ENCODE measurements at places on chromosomes 16 and 17. TPM values are rescaled to one million over a fixed set of nuclear protein-coding genes. Genes with fewer than 3 reads are reported as not detected.

- no peaks in the 10 kb centered on the region for H3K36me3 ChIP-seq
- no peak overlapping the region for H3K4me3 ChIP-seq
- H3K27ac ChIP-seq = no peak overlapping the region
- H3K27me3 ChIP-seq = no peaks in the 10 kb centered on the region
- peaks cover 23% of the 10 kb centered on the region for H3K4me1 ChIP-seq
These were observed 30.8 kb downstream of the ADCY9 start for GRCh38 chr16:4085405-4085970.

GRCh38 chr16:30899794-30900193 lies 3.4 kb downstream of the CTF1 start:
- no peak for DNase-seq
- H3K36me3 ChIP-seq = peaks cover 5% of the 10 kb centered on the region
- H3K4me1 ChIP-seq = peaks cover 34% of the 10 kb centered on the region
- no peak overlapping the region for H3K27ac ChIP-seq
- H3K27me3 ChIP-seq = no peaks in the 10 kb centered on the region

GRCh38 chr16:53773150-53773846 lies 69.3 kb downstream of the FTO start:
- no peaks in the 10 kb centered on the region for H3K36me3 ChIP-seq
- peaks cover 21% of the 10 kb centered on the region for H3K4me1 ChIP-seq
- H3K27ac ChIP-seq = no peak overlapping the region
- H3K27me3 ChIP-seq = no peaks in the 10 kb centered on the region
- DNase-seq = no peak

DNA sequence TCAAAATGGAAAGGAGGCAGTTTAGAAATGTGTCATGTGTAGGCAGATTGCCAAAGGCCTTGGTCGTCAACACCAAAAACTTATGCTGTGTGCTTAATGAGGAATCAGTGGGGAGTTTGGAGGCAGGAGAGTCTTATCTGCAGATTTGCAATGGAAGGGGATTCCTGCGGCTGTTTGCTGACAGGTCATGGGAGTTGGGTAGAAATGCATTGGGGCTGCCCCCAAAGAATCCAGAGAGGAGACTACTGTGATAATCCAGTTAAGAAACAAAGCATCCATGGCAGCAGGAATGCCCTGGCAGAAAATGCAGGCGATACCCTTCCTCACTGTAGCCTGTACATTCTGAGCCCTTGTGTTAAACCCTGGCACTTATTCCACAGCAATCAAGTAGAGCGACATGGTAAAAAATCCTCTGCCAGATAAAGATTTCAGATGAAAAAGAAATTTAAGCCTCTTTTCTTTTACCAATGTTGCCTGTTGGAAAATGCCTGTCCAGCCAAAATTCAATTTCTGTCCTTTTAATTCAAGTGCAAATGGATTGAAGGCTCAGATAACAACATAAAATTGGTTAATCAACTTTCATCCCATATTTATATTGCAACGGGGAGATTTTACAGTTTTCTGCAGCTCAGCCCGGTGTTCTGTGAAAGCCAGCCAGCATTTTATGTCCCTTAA lies 491.0 kb upstream of the CDH5 start:
- no peak for DNase-seq
- no peak overlapping the region for H3K27ac ChIP-seq
- H3K36me3 ChIP-seq = no peaks in the 10 kb centered on the region
- no peak overlapping the region for H3K4me3 ChIP-seq

GRCh38 chr16:70253291-70254106 lies 1.8 kb upstream of the EXOSC6 start:
- H3K4me1 ChIP-seq = peaks cover 8% of the 10 kb centered on the region
- no peaks in the 10 kb centered on the region for H3K36me3 ChIP-seq
- H3K27ac ChIP-seq = no peak overlapping the region
- DNase-seq = no peak
- no peak overlapping the region for H3K4me3 ChIP-seq

Gene CES4A
- total RNA-seq = 6.5 TPM

GRCh38 chr16:19001788-19002187 lies 18.1 kb downstream of the TMC7 start:
- H3K4me1 ChIP-seq = peaks cover 3% of the 10 kb centered on the region
- DNase-seq = no peak
- no peaks in the 10 kb centered on the region for H3K36me3 ChIP-seq
- no peak overlapping the region for H3K27ac ChIP-seq
- H3K27me3 ChIP-seq = peaks cover 3% of the 10 kb centered on the region

DNA sequence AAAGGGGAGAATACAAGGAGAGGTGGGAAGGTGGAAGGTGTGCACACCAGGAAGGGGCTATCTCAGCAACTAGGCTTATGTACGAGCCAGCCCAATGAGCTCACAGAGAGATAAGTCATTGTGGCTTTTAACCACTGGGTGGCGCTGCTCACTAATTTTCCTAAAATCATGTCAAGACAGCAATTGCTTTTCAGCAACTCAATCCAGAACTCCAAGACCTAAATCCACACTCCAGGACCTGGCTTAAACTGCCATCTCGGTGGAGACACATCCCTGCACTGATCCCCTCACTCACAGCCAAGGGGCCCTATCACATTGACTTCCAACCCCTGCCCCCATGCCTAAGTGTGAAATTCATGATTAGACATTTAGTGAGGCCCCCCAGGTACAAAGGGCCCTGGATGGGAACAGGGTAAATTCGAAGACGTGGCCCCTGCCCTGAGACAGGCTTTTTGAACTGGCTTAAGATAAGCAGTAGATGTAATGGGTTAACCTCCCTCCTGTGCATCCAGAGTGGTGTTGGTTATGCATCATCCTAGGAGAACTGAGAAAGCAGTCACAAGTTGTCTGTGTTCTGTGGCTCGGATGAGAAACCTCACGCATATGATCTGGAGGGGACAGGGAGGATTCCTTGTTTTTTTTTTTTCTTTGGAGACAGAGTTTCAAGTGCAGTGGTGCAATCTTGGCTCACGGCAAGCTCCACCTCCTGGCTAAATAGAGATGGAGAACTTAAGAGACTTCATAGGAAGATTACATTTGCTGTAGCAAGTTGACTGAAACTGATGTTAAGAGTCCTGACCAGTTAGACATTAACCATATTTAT lies 11.5 kb downstream of the CCL16 start:
- peak overlapping the region; percentile 50 for H3K27ac ChIP-seq
- H3K4me3 ChIP-seq = no peak overlapping the region

GRCh38 chr16:86642087-86642486 lies 63.7 kb downstream of the FOXL1 start:
- no peaks in the 10 kb centered on the region for H3K4me1 ChIP-seq
- H3K27ac ChIP-seq = no peak overlapping the region
- H3K27me3 ChIP-seq = peaks cover 7% of the 10 kb centered on the region
- no peaks in the 10 kb centered on the region for H3K36me3 ChIP-seq
- no peak overlapping the region for H3K4me3 ChIP-seq

Gene CARD14
- not detected for total RNA-seq

DNA sequence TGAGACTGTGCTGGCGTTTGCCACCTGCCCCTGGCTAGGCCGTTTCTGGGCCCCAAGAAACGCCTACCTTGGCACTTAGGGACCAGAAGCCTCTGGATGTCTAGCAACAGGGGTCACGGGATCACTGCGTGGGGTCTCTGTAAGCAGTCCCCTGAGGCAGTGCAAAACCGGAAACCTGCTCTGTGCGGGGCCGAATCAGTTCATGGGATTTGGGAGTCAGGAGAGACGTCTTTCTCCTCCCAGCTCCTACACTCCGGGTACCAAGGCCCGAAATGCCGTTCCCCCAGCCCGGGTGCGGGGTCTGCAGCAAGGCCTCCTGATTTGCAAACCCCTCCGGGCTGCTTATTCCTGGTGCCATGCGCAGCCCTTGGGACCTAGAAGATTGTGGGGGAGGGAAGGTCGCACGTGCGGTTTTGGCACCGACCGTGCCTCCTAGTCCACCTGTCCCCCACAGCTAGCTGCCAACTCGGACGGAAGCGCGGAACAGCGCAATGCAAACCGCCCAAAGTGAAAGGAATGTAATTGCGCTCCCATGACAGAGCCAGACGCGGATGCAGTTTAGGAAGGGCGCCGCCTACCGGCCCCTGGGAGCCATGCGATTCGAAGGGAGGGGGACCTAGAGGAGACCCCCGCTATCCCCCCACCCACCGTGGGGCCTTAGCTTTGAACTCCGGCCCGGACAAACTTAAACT lies 6.5 kb downstream of the IRX5 start:
- no peak for DNase-seq
- no peaks in the 10 kb centered on the region for H3K36me3 ChIP-seq
- H3K27me3 ChIP-seq = peaks cover 48% of the 10 kb centered on the region

- DNase-seq = no peak
- H3K4me3 ChIP-seq = no peak overlapping the region
- no peak overlapping the region for H3K27ac ChIP-seq
- H3K4me1 ChIP-seq = no peaks in the 10 kb centered on the region
- no peaks in the 10 kb centered on the region for H3K36me3 ChIP-seq
These were observed 14.3 kb downstream of the LRRC75A start for GRCh38 chr17:16477666-16478065.

GRCh38 chr17:49990921-49991320 lies 4.1 kb downstream of the DLX3 start:
- no peak overlapping the region for H3K4me3 ChIP-seq
- H3K27ac ChIP-seq = no peak overlapping the region
- no peak for DNase-seq
- peaks cover 19% of the 10 kb centered on the region for H3K4me1 ChIP-seq
- H3K27me3 ChIP-seq = peaks cover 52% of the 10 kb centered on the region

Gene MSL1
- 79.8 TPM for total RNA-seq

GRCh38 chr17:47987240-47987835 lies 16.4 kb downstream of the CDK5RAP3 start:
- no peak overlapping the region for H3K4me3 ChIP-seq
- H3K4me1 ChIP-seq = peaks cover 21% of the 10 kb centered on the region
- H3K27ac ChIP-seq = no peak overlapping the region
- no peaks in the 10 kb centered on the region for H3K27me3 ChIP-seq
- DNase-seq = no peak

Gene TMEM106A
- total RNA-seq = 18.2 TPM

GRCh38 chr17:78197147-78197832 lies 10.1 kb downstream of the AFMID start:
- H3K4me3 ChIP-seq = no peak overlapping the region
- no peaks in the 10 kb centered on the region for H3K27me3 ChIP-seq
- no peaks in the 10 kb centered on the region for H3K36me3 ChIP-seq
- peaks cover 8% of the 10 kb centered on the region for H3K4me1 ChIP-seq

GRCh38 chr16:89922477-89922883 lies 662 bp upstream of the TUBB3 start:
- H3K27me3 ChIP-seq = peaks cover 12% of the 10 kb centered on the region
- DNase-seq = peak; percentile 75
- peaks cover 24% of the 10 kb centered on the region for H3K4me1 ChIP-seq
- H3K4me3 ChIP-seq = peak overlapping the region; percentile 90
- H3K36me3 ChIP-seq = no peaks in the 10 kb centered on the region

GRCh38 chr17:38469875-38470274 lies 41.6 kb downstream of the ARHGAP23 start:
- H3K4me3 ChIP-seq = no peak overlapping the region
- H3K36me3 ChIP-seq = no peaks in the 10 kb centered on the region
- H3K27me3 ChIP-seq = no peaks in the 10 kb centered on the region

DNA sequence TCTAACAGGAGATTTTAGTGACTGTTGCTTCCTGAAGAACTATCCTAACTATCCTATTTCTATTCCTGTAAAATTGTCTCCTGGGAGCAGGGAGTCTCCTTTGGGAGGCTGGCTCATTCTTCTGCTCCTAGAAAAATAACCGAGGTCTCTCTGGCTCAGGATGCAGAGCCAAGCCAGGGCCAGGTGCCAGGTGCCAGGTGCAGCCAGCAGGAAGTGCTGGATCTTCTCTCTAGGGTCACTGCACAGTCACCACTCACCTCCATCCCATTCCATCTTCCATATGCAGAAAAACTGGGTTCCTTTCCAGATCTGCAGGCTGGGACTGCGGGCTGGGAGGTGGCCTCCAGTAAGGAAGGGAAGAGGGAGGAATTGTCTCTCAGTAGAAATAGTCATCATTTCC lies 3.8 kb upstream of the TMC7 start:
- H3K36me3 ChIP-seq = no peaks in the 10 kb centered on the region
- H3K27me3 ChIP-seq = peaks cover 27% of the 10 kb centered on the region
- no peaks in the 10 kb centered on the region for H3K4me1 ChIP-seq
- no peak overlapping the region for H3K4me3 ChIP-seq
- DNase-seq = no peak

GRCh38 chr17:36629252-36629847 lies 28.0 kb downstream of the MRM1 start:
- H3K4me1 ChIP-seq = no peaks in the 10 kb centered on the region
- no peaks in the 10 kb centered on the region for H3K36me3 ChIP-seq
- no peak overlapping the region for H3K27ac ChIP-seq
- peaks cover 18% of the 10 kb centered on the region for H3K27me3 ChIP-seq

GRCh38 chr17:21460358-21460757 lies 84.2 kb downstream of the KCNJ12 start:
- no peaks in the 10 kb centered on the region for H3K36me3 ChIP-seq
- H3K27ac ChIP-seq = no peak overlapping the region
- peaks cover 29% of the 10 kb centered on the region for H3K4me1 ChIP-seq
- H3K27me3 ChIP-seq = no peaks in the 10 kb centered on the region
- no peak overlapping the region for H3K4me3 ChIP-seq
- no peak for DNase-seq

Gene RNU2-1
- total RNA-seq = 3,257 TPM

- H3K27ac ChIP-seq = no peak overlapping the region
- H3K36me3 ChIP-seq = no peaks in the 10 kb centered on the region
- no peaks in the 10 kb centered on the region for H3K27me3 ChIP-seq
- no peak for DNase-seq
These were observed 176.9 kb upstream of the GSE1 start for GRCh38 chr16:85436207-85436606.

DNA sequence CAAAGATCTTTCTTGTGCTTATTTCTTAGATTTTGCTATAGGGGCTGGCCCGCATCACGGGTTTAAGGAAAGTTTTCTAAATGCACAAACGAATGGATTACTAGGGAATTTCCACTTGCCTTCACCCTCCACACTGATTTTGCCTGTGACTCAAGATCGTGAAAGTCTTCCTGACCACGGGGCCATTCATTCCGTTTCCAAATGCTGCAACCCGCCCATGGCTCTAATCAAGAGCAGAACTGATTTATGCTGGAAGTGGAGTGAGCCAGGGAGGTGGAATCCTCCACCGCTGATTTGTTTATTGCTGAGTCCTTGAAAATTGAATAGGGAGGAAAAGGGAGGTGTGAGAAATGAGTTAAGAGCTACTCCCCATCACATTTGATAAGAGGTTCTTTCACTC lies 52.4 kb downstream of the CA10 start:
- no peaks in the 10 kb centered on the region for H3K4me1 ChIP-seq
- H3K4me3 ChIP-seq = no peak overlapping the region
- H3K36me3 ChIP-seq = no peaks in the 10 kb centered on the region
- H3K27me3 ChIP-seq = peaks cover 2% of the 10 kb centered on the region
- no peak for DNase-seq
- no peak overlapping the region for H3K27ac ChIP-seq

- H3K36me3 ChIP-seq = peaks cover 19% of the 10 kb centered on the region
- no peak for DNase-seq
- no peak overlapping the region for H3K27ac ChIP-seq
- H3K27me3 ChIP-seq = no peaks in the 10 kb centered on the region
- no peak overlapping the region for H3K4me3 ChIP-seq
- peaks cover 6% of the 10 kb centered on the region for H3K4me1 ChIP-seq
These were observed 21.1 kb downstream of the ETV4 start for GRCh38 chr17:43524945-43525575.
